ENCODE measurements at places on chromosomes 1 and 21.

- DNase-seq: peak; percentile 47
Observed at GRCh38 chr1:65069011-65069565, 78.9 kb upstream of the AK4 start.

DNA sequence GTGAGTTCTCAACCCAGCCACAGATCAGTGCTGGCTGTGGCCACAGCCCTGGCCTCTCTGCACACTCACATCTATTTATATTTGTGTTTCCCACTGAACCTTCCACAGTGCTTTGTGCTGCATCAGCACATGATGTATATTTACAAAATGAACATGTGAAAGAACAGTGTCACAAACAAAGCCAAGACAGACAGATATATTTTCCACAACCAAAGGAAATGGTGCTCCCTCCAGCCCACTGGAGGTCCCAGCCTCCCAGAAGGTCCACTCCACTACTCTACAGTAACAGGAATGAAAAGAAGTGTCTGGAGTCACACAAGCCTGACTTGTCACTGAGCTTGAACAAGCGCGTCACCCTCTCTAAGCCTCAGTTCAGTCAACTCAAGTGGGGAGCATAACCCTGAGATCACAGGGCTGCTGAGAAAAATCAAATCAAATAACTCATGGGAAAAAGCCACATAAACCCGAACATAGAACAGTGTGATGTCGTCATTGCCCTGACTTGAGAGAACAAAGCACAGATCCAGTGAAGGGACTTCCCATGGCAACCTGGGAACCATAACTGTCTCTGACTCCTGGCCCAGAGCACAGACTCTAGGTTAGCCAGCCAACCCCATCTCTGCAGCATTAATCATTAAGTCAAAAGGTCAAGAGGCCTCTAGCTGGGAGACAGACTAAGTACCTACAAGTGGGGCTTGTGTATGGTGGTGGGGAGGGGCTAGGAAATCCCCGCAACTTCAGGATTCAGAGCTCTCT is 121.2 kb downstream of the TRABD2B start:
- DNase-seq: no peak

GRCh38 chr1:23567629-23567995 is 8.3 kb upstream of the ID3 start:
- no peak for DNase-seq

GRCh38 chr1:65965112-65965996 is 172.7 kb downstream of the PDE4B start:
- no peak for DNase-seq

GRCh38 chr1:38608202-38608864 is 251.2 kb downstream of the RRAGC start:
- DNase-seq: peak; percentile 7

- DNase-seq: no peak
Observed at GRCh38 chr1:236590553-236591150, 13.7 kb downstream of the HEATR1 start.

- peak; percentile 55 for DNase-seq
Observed at GRCh38 chr1:198620951-198621824, 17.7 kb upstream of the PTPRC start.

- DNase-seq: no peak
Observed at GRCh38 chr1:68276448-68276847, 44.1 kb upstream of the WLS start.

- DNase-seq: no peak
Observed at GRCh38 chr1:40532062-40532389, 589 bp downstream of the ZNF684 start.

DNA sequence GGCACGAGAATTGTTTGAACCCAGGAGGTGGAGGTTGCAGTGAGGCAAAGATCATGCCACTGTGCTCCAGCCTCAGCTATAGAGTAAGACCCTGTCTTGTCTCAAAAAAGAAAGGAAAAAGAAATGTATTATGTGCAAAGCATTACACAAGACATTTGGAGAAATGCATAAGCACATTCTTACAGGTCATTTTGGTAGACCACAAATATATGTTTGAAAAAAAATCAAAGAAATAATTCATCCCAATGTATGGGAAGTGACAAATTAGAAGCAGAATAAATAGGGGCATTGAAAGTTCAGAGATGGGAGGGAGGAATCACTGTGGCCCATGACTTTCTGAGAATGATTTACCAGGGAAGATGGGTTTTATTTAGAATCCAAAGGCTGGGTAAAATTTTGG is 283.5 kb upstream of the ADAMTS5 start:
- no peak for DNase-seq

DNA sequence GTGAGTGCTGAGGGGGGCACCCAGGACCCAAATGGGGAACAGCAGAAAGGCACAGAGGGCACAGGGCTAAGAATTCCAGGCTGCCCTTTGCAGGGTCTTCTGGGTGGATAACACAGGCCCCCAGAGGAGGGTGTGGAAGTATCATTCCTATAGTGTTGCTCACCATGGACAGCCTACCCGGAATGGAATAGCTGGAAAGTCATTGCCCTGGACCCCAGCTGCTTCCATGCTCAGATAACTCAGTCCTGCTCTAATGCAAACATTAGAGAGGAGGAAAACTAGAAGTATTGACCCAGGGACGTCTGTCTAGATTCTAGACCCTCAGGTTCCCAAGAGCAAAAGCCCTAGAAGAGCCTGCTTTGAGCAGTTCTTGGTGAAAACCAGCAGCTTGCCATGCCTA is 24.7 kb downstream of the SLC6A17 start:
- DNase-seq: no peak

- no peak for DNase-seq
Observed at GRCh38 chr1:223732993-223733798, 20.9 kb downstream of the CAPN2 start.

GRCh38 chr1:214187121-214187900 is 93.6 kb upstream of the SMYD2 start:
- no peak for DNase-seq

All from activated CD4-positive, alpha-beta T cell treated with anti-CD3 and anti-CD28 coated beads, Interleukin-2, amount 50 U/mL, for 1 hour (primary cell).